ENCODE measurements at places on chromosomes 2 and 18. TPM values are rescaled to one million over a fixed set of nuclear protein-coding genes. Genes with fewer than 3 reads are reported as not detected.

GRCh38 chr2:221124532-221125240 lies 447.4 kb downstream of the EPHA4 start:
- H3K36me3 ChIP-seq = no peaks in the 10 kb centered on the region
- no peak for DNase-seq
- no peaks in the 10 kb centered on the region for H3K27me3 ChIP-seq

DNA sequence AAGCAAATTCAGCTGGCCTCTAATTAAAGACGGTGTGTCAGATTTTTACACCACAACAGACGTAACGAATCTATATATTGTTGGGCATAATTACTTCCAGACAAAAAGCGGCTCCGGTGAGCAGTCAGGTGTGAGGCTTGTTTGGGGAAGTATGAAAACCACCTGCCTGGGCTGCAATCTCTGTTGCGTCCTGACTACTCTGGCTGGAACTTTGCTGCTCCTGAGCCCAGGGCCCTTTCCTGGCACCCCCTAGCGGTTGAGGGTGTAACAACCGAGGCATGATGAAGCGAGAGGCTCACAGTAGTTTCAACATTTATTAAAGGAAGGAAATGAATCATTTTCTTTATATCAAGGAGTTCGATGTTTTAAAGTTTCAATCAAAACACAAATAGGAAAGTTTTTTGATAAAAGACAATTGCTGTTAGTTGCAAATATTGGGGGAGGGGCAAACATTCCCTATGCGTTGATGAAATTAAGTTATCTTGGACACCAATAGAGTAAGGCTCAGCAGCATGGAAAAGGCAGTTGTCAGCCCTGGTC lies 10.6 kb upstream of the ITGB6 start:
- peak overlapping the region; percentile 96 for H3K27ac ChIP-seq
- DNase-seq = no peak
- no peaks in the 10 kb centered on the region for H3K36me3 ChIP-seq
- H3K4me1 ChIP-seq = peaks cover 71% of the 10 kb centered on the region
- H3K27me3 ChIP-seq = no peaks in the 10 kb centered on the region
- no peak overlapping the region for H3K4me3 ChIP-seq

DNA sequence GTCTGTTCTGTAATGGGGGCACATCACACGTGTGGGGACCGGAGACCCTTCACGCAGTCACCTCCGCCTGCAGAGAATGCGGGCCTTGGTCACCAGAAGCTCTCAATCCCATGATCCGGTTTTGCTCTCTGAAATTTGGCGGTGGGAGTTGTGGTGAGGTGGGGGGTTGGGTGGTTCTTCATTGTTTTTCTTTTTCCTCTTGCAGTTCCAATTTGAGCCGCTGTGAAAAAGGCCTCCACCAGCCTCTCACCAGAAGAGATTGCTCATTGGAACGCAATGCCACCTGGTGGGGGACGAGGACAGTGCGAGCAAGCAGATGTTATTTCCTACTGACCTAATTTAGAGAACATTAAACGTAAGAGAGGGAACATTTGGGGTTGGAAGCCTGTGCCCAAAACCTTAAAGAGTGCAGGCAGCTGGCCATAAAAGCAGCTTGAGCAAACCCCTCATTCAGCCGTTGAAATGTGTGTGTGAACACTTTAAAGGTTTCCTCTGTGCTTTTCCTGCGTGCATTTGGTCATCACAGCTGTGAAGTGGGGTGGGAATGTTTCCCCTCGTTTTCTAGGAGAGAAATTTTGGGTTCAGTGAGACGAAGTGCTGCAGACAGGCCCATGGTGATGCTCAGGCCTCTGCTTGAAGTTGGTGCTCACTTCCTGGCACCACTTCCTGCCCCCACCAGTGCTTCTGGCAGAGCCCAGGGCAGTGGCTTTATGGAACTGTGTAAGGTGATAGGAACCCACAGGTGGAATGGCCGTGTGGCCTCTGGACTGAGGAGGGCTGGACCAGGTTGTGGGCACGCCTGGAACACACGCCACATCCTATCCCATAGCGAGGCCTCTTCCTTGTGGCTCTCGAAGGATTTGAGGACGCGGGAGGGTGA lies 61.7 kb downstream of the ZCCHC2 start:
- peak overlapping the region; percentile 13 for H3K27ac ChIP-seq
- DNase-seq = peak; percentile 93
- H3K36me3 ChIP-seq = peaks cover 3% of the 10 kb centered on the region
- H3K4me3 ChIP-seq = peak overlapping the region; percentile 41
- peaks cover 14% of the 10 kb centered on the region for H3K4me1 ChIP-seq

DNA sequence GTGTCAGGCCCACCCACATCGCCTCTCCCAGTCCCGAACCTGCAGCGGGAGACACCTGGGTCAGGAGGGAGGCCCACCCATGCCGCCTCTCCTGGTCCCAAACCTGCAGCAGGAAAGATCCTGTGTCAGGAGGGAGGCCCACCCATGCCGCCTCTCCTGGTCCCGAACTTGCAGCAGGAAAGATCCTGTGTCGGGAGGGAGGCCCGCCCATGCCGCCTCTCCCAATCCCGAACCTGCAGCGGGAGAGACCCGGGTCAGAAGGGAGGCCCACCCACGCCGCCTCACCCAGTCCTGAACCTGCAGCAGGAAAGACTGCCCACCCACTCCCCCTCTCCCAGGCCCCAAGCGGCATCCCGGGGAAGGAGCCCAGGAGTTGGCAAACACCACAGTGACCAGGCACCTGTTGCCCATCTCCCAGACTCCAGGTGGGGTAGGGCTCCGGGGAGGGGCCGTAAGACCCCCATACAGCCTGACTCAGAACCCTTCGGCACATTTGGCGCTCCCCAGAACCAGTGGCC lies 7.8 kb downstream of the SLC66A2 start:
- H3K4me3 ChIP-seq = no peak overlapping the region
- peaks cover 24% of the 10 kb centered on the region for H3K36me3 ChIP-seq
- no peak for DNase-seq

GRCh38 chr2:27988306-27988705 lies 97.8 kb downstream of the BABAM2 start:
- H3K4me1 ChIP-seq = peaks cover 10% of the 10 kb centered on the region
- H3K27ac ChIP-seq = no peak overlapping the region
- DNase-seq = no peak
- H3K27me3 ChIP-seq = no peaks in the 10 kb centered on the region
- peaks cover 10% of the 10 kb centered on the region for H3K36me3 ChIP-seq

GRCh38 chr2:81858998-81859397 lies 1554.4 kb upstream of the LRRTM1 start:
- H3K36me3 ChIP-seq = no peaks in the 10 kb centered on the region
- no peak overlapping the region for H3K27ac ChIP-seq
- H3K4me1 ChIP-seq = no peaks in the 10 kb centered on the region
- no peaks in the 10 kb centered on the region for H3K27me3 ChIP-seq
- no peak overlapping the region for H3K4me3 ChIP-seq

The SP5 gene
- not detected for total RNA-seq

The GAD1 gene
- not detected for total RNA-seq

Measured in osteocyte (in vitro differentiated cells).